ENCODE measurements at places on chromosomes 3 and 15. TPM values are rescaled to one million over a fixed set of nuclear protein-coding genes. Genes with fewer than 3 reads are reported as not detected.
A peak's percentile ranks its signal among the peaks of the same experiment; 100 is the strongest.

- DNase-seq = no peak
Observed at GRCh38 chr3:39453134-39453533, 14.3 kb upstream of the MOBP start.

- no peak for DNase-seq
Observed at GRCh38 chr3:59935025-59935424, 885.2 kb upstream of the CFAP20DC start.

Gene KNL1
- 0.06 TPM for total RNA-seq

Gene CHDH
- 2.4 TPM for total RNA-seq

DNA sequence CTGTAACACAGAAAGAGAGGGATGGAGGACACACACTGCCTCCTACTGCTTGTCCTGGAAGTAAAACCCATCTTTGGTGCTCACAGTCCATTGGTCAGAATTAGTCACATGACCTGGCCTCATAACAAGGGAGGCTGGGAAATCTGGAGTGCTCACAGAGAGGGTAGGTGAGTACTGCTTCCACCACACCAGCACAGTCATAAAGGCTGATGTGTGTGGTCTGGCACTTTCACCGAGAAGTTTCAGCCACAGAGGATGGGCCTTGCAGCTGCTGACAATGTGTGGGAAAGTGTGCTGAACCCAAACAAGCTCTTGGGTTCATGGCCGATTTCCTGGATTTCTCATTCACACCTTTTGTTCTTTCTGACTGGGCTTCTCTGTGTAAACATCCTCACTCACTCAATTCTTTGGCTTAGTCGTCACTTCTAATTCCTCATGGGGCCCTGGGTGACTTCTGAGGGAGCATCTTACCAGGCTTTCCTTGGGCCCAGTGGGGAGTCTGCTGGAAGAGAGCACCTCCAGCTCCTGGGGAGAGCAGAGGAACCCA, 100.7 kb downstream of the ASB7 start:
- DNase-seq = no peak

DNA sequence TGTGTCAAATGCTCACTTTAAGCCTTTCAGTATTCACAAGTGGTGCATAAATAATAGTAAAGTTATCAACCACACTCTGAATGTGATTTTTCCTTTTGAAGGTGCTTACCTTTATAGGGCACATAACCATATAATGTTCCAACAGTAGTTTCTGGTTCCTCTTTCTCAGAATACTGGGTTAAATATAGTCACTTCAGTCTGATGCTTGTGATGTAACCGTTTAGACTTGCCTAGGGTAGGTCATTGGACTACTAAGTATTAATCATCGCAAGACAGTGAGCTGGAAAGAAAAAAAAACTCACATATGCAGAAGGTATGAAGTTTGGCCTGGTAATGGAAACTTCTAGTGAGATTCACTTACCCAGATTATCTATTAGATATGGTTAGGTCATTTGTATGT, 1.9 kb downstream of the KBTBD8 start:
- DNase-seq = no peak

GRCh38 chr3:23709987-23710386, 95.8 kb upstream of the UBE2E1 start:
- no peak for DNase-seq

DNA sequence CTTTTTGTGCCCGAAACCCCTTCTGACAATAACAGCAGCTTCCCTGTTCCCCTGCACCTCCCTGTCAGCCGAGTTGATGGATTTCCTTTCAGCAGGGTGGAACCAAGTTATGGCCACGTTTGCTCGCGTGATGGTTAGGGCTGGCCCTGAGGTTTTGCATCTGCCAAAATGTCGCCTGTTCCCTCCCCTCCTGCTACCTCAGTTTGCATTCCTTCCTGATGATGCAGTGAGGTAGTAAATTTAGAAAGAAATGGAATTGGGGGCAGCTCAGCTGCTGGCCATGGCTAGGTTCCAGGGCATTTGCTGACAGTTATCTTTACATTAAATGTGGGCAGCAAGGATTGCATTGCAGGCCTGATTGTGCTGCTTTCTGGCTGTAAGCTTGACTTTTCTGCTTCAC, 13.2 kb downstream of the LIMD1 start:
- DNase-seq = no peak

Gene MOBP
- total RNA-seq = not detected

DNA sequence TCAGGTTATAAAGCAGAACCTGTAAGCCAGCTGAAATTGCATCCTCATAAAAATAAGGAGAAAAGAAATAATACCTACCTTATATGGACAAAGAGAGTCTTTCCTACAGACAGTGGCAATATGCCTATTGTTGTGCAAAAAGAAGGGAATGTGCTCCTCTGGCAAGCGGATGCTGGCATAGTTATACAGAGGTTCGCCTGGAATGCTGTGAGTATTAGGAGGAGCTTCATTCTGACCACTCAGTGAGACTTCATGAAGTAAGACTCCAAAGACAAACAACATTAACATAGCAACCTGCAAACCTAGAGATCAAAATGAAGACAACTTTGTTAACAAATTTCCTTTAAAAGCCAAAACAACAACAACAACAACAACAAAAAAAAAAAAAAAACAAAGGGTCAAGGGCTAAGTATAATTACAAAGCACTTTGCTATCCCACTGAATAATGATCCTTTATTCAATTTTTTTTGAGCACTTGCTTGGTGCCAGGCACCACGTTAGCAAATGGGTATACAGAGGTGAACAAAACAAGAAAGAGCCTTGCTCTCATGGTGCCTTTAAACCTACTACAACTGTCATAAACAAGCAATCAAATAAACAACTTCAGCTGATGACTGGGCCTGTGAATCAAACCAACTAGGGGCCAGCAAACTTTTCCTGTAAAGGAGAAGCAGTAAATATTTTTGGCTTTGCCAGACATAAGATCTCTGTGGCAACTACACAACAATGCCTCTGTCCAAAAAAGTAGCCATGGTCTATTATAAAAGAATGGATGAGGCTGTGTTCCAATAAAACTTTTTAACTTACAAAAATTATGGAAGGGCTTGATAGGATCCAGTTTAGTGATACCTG, 3.7 kb downstream of the EOGT start:
- DNase-seq = no peak

- no peak for DNase-seq
Observed at GRCh38 chr3:127816783-127817405, 5.4 kb downstream of the MGLL start.

DNA sequence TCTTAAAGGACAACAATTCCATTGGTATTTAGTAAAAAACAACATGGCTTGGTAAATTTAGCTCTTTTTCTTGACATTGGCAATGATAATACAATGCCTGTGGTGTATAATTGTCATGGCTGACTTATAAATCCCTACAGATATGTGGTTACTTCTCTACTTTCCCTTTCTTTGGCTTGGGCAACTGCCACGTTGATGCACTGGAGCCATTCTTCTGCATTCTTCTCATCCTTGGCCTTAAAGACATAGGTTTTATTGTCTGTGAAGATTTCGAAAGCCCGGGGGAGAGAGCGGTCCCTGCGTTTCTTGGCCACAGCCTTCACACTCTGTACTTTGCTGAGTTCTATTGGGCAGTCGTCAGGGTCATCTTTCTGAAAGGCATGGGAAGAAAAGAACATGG, 101.1 kb upstream of the CCNL1 start:
- no peak for DNase-seq

Gene BTLA
- total RNA-seq = not detected

DNA sequence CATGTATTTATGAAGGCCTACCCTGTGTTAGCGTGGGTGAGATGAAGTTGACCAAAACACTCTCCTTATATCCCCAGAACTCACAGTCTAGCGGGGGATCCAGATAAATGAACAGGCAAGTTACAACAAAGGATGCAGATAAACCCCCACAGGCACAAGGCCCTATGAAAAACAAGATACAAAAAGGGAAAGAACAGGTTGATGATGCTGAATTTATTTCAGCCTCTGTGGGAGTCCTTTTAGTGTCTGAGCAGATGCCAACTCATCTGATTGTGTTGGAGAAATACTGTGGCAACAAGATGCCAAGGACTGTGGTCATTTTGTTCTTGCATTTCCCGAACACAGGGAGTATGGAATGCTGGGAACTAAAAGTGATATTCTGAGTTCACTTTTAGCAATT, 300.0 kb downstream of the CHST2 start:
- DNase-seq = no peak

Gene SEMA3G
- total RNA-seq = 39.2 TPM

DNA sequence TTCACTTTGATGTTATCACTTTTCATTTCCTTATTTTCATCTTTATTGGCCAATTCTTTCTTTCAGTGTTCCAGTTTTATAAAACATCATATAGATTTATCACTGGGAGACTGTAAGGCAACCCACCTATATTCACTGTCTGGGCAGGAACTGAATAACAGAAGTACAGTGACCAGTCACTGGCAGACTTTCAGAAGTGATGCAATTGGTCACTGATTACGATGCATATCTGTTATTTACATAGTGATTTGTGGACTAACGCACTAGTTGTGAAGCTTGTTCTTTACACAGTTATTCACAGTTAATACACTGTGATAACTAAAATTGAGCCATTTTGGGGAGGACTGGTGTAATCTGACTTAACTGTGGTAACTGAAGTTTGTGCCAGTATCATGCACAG, 190.2 kb upstream of the DPH6 start:
- no peak for DNase-seq

DNA sequence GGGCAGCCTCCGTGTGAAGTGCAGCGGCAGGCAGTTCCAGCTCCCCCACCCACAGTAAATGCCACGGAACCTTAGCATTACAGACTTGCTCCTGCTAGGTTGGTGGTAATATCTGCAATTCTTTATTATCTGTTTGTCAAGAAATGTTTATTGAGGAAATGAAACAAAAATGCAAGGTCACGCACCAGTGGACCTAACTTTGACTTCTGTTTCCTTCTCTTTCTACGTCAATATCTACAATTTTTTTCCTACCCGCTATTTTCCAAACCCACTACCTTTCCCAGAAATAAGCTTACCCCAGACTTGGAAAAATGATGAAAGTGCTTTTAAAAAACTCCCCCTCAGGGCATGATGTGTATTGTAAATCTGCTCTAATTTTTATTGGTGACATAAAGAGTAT, 18.9 kb downstream of the ILDR1 start:
- DNase-seq = peak; percentile 60

DNA sequence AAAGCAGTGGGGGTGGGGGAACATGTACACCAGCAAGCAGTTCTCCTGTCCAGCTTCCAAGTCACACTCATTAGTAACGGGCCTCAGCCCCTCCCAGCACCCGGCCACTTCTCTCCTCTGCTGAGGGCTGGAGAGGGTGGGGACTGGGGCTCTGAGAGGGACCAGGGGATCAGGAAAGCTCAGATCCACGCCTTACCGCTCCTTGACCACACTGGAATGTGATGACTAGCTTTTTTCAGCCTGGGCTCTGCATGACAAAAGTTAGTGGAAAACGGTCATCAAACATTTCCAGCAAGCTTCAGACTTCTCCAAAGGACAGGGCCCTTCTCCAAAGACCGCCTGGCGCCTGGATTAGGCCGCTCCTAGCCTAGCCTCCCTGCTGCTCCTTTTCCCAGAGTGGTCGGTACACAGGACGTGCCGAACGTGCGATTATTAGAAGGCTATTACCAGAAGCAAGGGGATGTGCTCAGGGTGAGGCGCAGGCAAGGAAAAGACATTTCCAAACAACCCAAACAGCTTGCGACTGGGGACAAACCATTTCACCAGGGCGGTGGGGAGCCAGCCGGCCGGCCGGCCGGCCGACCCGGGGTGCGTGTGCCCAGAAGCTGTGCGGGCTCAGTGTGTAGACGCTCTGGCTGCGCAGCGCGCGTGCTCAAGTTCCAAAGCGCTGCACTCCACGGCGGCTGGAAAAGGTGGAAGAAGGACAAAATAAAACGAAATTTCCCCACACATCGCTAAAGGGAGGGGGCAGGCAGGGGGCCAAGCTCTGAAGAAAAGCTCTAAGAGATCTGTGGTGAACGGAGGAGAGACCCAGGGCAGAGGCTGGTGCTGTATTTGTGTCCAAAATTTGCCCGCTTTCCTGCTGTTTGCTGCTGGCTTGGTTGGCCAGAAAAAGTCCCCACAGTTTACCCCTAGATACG, 51.0 kb upstream of the SSR3 start:
- DNase-seq = peak; percentile 91

- DNase-seq = no peak
Observed at GRCh38 chr15:95325763-95326404, 1004.6 kb upstream of the NR2F2 start.

Gene SIDT1
- 1.2 TPM for total RNA-seq

Gene RBP2
- not detected for total RNA-seq

DNA sequence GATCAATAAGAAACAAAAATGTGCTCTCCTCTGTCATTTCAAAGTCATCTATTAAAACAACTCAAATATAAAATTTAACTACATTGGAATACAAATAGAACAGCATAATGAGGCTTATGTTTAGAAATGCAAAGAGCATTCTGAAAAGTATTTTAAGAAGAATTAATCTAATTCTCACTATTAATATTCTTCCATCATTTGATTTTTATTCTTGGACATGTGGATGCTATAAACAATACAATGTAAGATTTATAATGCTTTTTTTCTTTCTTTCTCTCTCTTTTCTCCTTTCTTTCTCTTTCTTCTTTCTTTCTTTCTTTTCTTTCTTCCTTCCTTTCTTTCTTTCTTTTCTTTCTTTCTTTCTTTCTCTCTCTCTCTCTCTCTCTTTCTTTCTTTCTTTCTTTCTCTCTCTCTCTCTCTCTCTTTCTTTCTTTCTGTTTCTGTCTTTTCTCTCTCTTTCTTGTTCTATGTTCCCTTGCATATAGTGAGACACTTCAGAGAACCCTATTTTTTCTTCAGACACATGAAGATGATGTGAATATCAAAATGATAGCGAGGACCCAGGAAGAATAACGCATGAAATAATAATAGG, 32.6 kb upstream of the MEIS2 start:
- DNase-seq = no peak

- DNase-seq = peak; percentile 55
Observed at GRCh38 chr15:99721104-99721778, 12.0 kb downstream of the LYSMD4 start.

Gene COLQ
- 1.2 TPM for total RNA-seq

Gene SCN11A
- 0.42 TPM for total RNA-seq

DNA sequence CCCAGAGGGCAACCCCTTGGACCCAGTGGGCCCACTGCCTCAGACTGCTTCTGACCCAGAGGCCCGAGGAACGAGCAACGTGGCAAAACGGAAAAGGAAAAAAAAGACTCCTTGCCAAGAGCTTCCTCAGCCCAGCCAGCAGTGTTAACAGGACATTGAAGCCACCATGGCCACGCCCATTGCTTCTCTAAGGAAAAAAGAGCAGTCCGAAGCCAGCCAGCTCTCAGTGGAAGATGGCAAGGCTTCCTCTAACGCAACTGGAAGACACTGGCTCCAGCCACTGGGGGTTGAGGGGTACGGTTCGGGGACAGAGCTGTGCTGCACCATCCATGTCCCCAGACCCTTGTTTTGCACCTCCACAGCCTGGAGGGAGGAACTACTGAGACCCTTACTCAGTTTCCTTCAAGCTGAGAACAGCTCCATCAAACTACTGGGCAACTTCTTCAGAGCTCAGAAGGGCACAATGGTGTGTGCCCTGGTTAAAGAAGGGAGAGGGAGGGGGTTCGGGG, 10.7 kb downstream of the BMF start:
- no peak for DNase-seq

GRCh38 chr3:141632779-141633374, 105.2 kb upstream of the RNF7 start:
- no peak for DNase-seq

Gene IL17RE
- 1.7 TPM for total RNA-seq

All from esophagus muscularis mucosa (tissue), 4 donors.